ENCODE measurements at places on chromosomes 1 and 21. TPM values are rescaled to one million over a fixed set of nuclear protein-coding genes. Genes with fewer than 3 reads are reported as not detected.

- DNase-seq: no peak
Measured at GRCh38 chr1:223204424-223204823, 61.4 kb upstream of the TLR5 start.

The DNALI1 gene
- total RNA-seq: 0.16 TPM

GRCh38 chr1:226738995-226739695 lies at the start of gene ITPKB:
ITPKB (minus strand) TSS chr1:226739282; CDS start chr1:226737458, 1,824 bp downstream.
- peak; percentile 52 for DNase-seq

DNA sequence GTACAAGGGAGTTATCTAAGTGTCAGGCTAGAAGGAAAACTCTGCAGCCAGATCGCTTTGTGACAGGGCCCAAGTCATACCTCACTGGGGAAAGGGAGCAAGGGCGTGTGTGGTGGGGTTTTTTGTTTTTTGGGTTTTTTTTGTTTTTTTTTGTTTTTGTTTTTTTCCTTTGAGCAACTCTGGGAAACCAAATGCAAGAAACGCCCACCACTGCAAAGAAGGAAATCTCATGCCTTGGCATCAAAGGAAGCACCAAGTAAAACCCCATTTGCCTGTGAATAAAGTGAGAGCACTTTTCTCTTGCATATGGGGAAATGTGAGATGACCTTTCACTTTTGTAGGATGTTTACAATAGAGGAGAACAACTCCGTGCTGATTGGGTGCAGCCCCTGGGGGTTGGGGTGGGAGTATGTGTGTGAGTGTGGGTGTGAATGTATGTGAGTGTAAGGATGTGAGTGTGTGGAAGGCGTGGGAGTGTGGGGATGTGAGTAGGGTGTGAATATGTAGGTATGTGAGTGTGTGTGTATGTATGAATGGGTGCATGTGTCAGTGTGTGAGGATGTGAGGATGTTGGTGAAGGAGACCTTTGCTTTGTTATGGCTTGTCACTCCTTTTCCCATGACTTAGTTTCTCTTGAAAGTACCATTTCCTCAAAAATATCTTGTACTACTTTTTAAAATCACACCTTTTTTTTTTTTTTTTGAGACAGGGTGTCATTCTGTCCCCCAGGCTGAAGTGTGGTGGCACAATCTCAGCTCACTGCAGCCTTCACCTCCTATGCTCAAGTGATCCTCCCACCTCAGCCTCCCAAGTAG lies 34.6 kb downstream of the IL12RB2 start:
- DNase-seq: no peak

Data from T-cell (primary cell).